Heart left ventricle (tissue), 16 donors: ENCODE measurements at places on chromosomes 2 and 18. TPM values are rescaled to one million over a fixed set of nuclear protein-coding genes. Genes with fewer than 3 reads are reported as not detected.

The PLGLB2 gene
- total RNA-seq, result 0.71 TPM

The KLHL29 gene
- total RNA-seq, result 1.0 TPM

The UGT1A4 gene
- total RNA-seq, result not detected

The EPB41L5 gene
- total RNA-seq, result 13.4 TPM

The LIMS4 gene
- total RNA-seq, result 2.4 TPM

The MFSD2B gene
- 0.09 TPM for total RNA-seq

The GAL3ST2 gene
- total RNA-seq, result 1.7 TPM

The MARCHF4 gene
- total RNA-seq, result not detected

The NYAP2 gene
- not detected for total RNA-seq

The LAMA1 gene
- total RNA-seq, result 1.0 TPM
